Endothelial cell of umbilical vein (primary cell): ENCODE measurements at places on chromosomes 7 and 10.
A peak's percentile ranks its signal among the peaks of the same experiment; 100 is the strongest.

DNA sequence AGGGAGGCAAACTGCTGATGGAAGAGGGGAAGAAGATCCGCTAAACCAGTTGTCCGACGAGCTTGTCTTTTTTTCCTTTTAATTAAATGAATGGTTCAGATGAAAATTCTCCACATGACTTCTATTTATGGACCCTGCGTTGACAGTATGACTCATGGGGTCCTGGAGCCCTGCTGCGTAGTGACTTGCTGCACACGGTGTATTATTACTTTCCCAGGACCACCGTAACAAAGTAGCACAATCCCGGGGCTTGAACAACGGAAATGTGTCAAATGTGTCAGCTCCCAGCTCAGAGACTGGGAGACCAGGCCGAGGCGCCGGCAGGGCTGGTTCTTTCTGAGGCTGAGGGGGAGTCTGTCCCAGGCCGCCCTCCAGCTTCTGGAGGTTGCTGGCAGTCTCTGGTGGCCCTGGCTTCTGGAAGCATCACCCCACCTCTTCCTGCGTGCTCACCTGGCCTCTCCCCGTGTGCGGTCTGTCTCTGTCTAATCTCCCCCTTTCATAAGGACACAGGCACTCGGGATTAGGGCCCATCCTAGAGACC is 33.8 kb upstream of the MNX1 start:
- H3K27me3 ChIP-seq = no peaks in the 10 kb centered on the region
- no peaks in the 10 kb centered on the region for H3K36me3 ChIP-seq
- H3K4me1 ChIP-seq = no peaks in the 10 kb centered on the region
- H3K27ac ChIP-seq = no peak overlapping the region
- no peak for DNase-seq
- H3K4me3 ChIP-seq = no peak overlapping the region

DNA sequence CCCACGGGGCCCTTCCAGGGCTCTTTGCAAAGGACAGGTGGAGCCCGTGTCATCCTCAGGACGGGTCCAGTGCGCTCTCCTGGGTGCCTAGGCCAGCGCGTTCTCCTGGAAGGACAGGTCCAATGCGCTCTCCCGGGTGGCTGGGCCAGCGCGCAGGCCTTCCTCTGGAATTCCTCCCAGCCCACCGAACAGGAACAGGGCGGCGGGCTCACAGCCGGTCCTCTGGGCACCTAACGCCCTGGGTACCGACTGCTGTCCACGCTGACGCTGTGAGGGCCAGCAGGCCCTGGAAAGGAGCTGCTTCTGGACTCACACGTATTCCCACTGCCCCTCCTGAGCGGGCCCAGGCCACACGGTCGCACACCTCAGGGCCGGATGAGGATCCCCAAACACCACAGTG is 49.3 kb downstream of the STK32C start:
- H3K27me3 ChIP-seq = no peaks in the 10 kb centered on the region
- no peaks in the 10 kb centered on the region for H3K4me1 ChIP-seq
- H3K27ac ChIP-seq = no peak overlapping the region
- DNase-seq = no peak

DNA sequence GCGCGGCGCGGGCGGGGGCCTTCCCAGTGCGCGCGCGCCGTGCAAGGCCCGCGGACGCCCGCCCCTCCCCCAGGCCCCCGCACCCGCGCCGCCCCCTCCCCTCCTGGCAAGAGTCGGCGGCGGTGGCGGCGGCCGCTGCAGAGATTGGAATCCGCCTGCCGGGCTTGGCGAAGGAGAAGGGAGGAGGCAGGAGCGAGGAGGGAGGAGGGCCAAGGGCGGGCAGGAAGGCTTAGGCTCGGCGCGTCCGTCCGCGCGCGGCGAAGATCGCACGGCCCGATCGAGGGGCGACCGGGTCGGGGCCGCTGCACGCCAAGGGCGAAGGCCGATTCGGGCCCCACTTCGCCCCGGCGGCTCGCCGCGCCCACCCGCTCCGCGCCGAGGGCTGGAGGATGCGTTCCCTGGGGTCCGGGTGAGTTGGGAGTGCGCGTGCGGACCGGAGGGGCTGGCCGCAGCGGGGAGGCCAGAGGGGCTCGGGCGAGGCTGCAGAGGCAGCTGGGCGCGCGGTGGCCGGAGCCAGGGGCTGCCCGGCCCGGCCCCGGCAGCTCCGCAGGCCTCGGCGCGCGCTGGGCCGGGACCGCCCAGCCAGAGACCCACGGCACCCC is at the start of gene BMPR1A:
TSS of gene BMPR1A (plus strand) at position 109 of the 602 bp plus-strand sequence. CDS start 119,400 bp downstream, outside the sequence.
- no peak within 1 kb of the TSS for H3K27ac ChIP-seq
- H3K4me3 ChIP-seq = no peak within 1 kb of the TSS
- H3K4me1 ChIP-seq = peaks cover 3% of the 10 kb centered on the region
- H3K36me3 ChIP-seq = no peaks in the 10 kb centered on the region

GRCh38 chr10:130575756-130576285 is 439.6 kb downstream of the GLRX3 start:
- no peaks in the 10 kb centered on the region for H3K27me3 ChIP-seq
- H3K36me3 ChIP-seq = no peaks in the 10 kb centered on the region
- no peak overlapping the region for H3K27ac ChIP-seq
- H3K4me3 ChIP-seq = no peak overlapping the region
- no peak for DNase-seq

GRCh38 chr10:117413928-117414618 is 38.8 kb upstream of the PDZD8 start:
- no peak overlapping the region for H3K27ac ChIP-seq
- H3K4me3 ChIP-seq = no peak overlapping the region
- no peak for DNase-seq
- no peaks in the 10 kb centered on the region for H3K36me3 ChIP-seq
- no peaks in the 10 kb centered on the region for H3K4me1 ChIP-seq

DNA sequence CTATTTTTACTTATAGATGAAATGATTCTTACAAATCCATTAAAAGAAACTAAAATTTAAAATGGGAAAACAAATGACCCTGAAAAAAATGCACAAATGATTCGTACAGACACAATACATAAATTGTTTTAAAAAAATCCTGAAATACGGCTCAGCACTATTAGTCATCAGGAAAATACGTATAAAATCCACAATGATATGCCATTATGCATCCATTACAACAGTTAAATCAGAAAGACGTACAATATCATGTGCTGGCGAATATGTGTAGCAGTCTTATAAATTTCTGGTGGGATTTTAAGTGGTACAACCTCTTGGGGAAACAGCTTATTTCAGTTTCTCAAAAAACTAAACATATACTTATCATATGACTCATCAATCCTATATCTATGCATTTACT is 600.1 kb upstream of the STEAP1 start:
- H3K36me3 ChIP-seq = no peaks in the 10 kb centered on the region
- H3K27me3 ChIP-seq = no peaks in the 10 kb centered on the region
- DNase-seq = no peak
- no peak overlapping the region for H3K27ac ChIP-seq
- H3K4me1 ChIP-seq = no peaks in the 10 kb centered on the region
- H3K4me3 ChIP-seq = no peak overlapping the region

GRCh38 chr7:134845461-134845860 is 66.0 kb downstream of the CALD1 start:
- DNase-seq = no peak
- H3K4me3 ChIP-seq = no peak overlapping the region
- peaks cover 37% of the 10 kb centered on the region for H3K4me1 ChIP-seq
- no peak overlapping the region for H3K27ac ChIP-seq
- no peaks in the 10 kb centered on the region for H3K27me3 ChIP-seq
- H3K36me3 ChIP-seq = peaks cover 17% of the 10 kb centered on the region

GRCh38 chr10:24374134-24374915 is 165.4 kb downstream of the KIAA1217 start:
- no peak overlapping the region for H3K27ac ChIP-seq
- no peaks in the 10 kb centered on the region for H3K4me1 ChIP-seq
- H3K27me3 ChIP-seq = no peaks in the 10 kb centered on the region

DNA sequence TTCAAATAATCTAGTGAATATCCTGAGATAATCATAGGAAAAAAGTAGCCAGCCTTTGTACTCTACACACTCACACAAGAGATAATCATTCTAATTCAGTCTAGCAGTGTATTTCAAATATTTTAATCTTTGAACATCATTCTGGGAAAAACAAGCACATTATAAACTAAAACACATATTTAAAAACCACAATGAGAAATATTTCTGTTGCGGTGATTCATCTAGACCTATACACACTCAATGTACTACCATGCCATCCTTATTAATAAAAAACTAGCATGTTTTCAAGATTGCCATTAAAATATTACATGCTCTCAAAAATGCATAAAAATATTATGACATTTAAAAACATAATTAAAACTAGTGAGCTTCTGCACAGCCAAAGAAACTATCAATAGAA is 11.8 kb downstream of the COG5 start:
- H3K4me3 ChIP-seq = no peak overlapping the region
- H3K4me1 ChIP-seq = no peaks in the 10 kb centered on the region
- DNase-seq = no peak
- H3K27me3 ChIP-seq = no peaks in the 10 kb centered on the region
- no peak overlapping the region for H3K27ac ChIP-seq

GRCh38 chr10:36515319-36515718 is 610.1 kb upstream of the ANKRD30A start:
- H3K36me3 ChIP-seq = no peaks in the 10 kb centered on the region
- no peak for DNase-seq
- H3K27me3 ChIP-seq = no peaks in the 10 kb centered on the region
- H3K4me3 ChIP-seq = no peak overlapping the region
- no peak overlapping the region for H3K27ac ChIP-seq

GRCh38 chr10:44344727-44345126 is 40.2 kb downstream of the CXCL12 start:
- no peak overlapping the region for H3K4me3 ChIP-seq
- no peaks in the 10 kb centered on the region for H3K27me3 ChIP-seq
- no peaks in the 10 kb centered on the region for H3K36me3 ChIP-seq
- no peak overlapping the region for H3K27ac ChIP-seq
- no peak for DNase-seq

DNA sequence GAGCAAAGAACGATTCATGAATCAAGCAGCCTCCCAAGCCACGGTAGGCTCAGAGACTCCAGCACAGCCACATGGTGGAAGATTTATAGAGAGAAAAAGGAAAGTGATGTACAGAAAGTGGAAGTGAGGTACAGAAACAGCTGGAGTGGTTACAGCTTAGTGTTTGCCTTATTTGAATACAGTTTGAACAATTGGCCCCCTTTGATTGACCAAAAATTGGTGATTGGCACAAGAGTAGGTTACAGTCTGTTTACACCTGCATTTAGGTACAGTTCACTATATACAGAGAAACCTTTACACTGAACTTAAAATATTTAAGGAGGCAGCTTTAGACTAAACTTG is 136.4 kb upstream of the ASAH2 start:
- peaks cover 1% of the 10 kb centered on the region for H3K4me1 ChIP-seq
- no peaks in the 10 kb centered on the region for H3K36me3 ChIP-seq
- DNase-seq = no peak
- H3K27ac ChIP-seq = no peak overlapping the region

DNA sequence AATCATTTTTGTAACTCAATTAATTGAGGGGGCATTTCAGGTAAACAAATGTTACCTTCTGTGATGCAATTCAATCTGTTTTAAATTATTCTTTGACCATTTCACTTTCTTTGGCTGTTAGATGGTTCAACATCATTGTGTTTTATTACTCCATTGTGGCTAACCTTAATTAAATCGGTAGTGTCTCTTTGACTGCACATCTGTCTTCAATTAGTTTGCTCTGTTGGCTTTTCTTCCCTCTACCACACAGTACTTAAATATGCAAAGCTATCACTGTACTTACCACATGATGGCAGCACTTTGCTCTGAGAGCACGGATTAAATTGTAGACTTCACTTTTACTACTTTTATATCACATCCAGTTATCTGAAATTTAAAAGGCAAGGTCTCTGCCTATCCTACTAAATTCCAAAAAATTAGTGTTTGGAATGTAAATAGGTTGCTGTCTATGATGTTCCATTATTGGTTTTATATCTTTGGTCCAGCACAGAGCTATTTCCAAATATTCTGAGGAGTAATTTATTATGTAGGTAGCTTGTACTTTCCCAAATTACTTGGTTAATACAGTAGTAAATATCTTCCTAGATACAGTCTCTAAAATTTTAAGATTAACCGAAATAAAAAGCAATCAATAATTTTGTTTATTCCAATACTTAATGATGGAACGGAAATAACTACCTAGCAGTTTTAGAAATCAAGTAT is 352.0 kb downstream of the PCLO start:
- no peak overlapping the region for H3K27ac ChIP-seq
- no peak overlapping the region for H3K4me3 ChIP-seq
- H3K27me3 ChIP-seq = no peaks in the 10 kb centered on the region

GRCh38 chr7:135248546-135248945 is 14.9 kb downstream of the STRA8 start:
- H3K27ac ChIP-seq = no peak overlapping the region
- peaks cover 3% of the 10 kb centered on the region for H3K27me3 ChIP-seq
- H3K4me3 ChIP-seq = no peak overlapping the region
- H3K4me1 ChIP-seq = peaks cover 4% of the 10 kb centered on the region
- no peak for DNase-seq

GRCh38 chr7:57769958-57770357 is 320.0 kb downstream of the ZNF716 start:
- no peak overlapping the region for H3K27ac ChIP-seq
- H3K36me3 ChIP-seq = no peaks in the 10 kb centered on the region
- H3K4me1 ChIP-seq = no peaks in the 10 kb centered on the region
- no peak for DNase-seq

DNA sequence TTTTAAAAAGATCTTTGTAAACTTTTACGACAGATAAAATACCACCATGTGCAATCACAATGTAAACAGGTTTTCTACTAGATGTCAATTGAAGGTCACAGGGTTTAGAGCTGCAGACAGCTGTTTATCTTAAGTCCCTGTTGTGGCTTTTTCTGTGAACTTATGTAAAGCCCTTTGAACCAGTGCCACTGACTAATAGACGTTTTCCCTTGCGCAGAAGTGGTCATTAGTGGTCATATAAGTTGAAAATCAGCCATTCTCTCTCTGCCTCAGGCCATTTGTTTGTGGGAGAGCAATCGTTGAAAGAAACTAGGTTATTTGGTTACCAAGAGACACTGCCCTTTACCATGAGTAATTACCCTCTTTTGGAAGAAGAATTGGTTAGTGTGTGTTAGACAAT is 23.9 kb downstream of the CACNB2 start:
- H3K4me1 ChIP-seq = no peaks in the 10 kb centered on the region
- no peak for DNase-seq
- H3K27ac ChIP-seq = no peak overlapping the region
- H3K27me3 ChIP-seq = no peaks in the 10 kb centered on the region
- no peaks in the 10 kb centered on the region for H3K36me3 ChIP-seq
- no peak overlapping the region for H3K4me3 ChIP-seq

- H3K4me3 ChIP-seq = no peak overlapping the region
- H3K27ac ChIP-seq = peak overlapping the region; percentile 88
- no peaks in the 10 kb centered on the region for H3K27me3 ChIP-seq
Observed at GRCh38 chr7:151600331-151600730, 80.6 kb upstream of the RHEB start.
